Neuronal stem cell (in vitro differentiated cells): ENCODE measurements at places on chromosomes 6 and 20.
A peak's percentile ranks its signal among the peaks of the same experiment; 100 is the strongest.

DNA sequence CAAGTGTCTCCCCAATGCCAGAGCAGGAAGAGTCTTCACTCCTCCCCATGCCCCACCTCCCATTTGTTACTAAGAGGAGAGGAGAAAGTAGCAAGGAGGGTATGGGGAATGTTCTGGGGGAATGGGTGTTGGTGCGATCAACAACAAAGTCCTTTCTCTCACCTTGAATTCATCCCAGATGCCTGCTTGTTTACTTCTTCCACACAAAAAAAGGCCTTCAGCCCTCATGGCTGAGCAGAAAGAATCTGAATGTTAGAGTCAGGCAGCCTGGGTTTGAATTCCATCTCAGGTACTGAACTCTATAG lies 9.9 kb downstream of the MOG start:
- no peak for DNase-seq

DNA sequence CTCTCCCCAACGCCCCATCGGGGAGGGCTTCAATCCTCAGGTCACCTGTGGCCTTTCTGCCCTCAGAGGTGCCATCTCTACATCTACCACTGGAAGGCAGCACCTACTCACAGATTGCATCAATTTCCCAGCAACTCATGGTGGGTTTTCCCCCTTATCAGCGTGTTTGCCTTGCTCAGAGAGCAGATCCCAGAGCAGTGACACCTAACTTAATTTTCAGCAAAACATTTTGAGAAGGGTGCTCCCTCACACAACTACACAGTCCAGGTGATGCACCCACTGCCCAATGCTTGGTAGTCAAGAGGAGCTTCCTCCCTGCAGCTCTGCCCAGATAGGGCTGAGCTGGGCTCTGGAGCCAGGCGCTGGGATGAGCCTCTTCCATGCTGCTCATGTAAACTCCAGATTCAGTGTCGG lies 48.2 kb downstream of the PLG start:
- peak; percentile 29 for DNase-seq

GRCh38 chr6:152426276-152426675 lies 210.9 kb downstream of the SYNE1 start:
- DNase-seq = no peak

DNA sequence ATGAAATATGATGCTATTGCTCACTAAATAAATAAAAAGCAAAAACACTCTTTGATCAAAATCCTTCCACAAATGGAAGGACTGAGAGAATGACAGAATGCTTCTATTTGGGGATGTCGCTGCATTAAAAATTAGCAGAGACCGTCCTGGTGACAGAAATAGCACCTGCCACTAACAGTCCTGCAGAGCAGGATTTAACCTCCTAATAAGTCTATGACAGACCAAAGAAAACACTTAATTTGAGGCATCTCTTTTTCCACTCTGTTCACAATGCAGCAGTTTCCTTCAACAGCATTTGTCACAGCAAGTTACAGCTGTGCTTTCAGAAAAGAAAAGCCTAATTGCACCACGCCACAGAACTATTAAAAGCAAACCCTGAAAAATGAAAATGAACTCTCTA lies 140.6 kb upstream of the BEND6 start:
- no peak for DNase-seq

DNA sequence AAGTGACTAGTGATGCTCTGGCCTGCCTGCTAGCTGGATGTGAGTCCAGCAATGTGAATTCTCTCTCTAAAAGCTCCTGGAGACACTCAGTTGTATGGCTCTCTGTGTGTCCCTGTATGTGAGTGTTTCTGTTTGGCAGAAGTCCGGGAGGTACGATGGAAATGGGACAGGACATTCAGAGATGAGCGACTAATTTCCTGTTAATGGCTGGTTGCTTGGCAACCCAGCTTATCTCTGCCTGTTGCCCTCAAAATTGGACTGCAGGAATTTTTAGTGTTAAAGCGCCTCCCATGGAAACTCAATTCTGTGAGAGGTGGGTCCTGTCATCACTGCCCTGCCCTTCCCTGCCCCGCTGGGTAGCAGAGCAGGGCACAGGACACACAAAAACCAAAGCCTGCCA lies 136.8 kb upstream of the LRFN2 start:
- DNase-seq = no peak

DNA sequence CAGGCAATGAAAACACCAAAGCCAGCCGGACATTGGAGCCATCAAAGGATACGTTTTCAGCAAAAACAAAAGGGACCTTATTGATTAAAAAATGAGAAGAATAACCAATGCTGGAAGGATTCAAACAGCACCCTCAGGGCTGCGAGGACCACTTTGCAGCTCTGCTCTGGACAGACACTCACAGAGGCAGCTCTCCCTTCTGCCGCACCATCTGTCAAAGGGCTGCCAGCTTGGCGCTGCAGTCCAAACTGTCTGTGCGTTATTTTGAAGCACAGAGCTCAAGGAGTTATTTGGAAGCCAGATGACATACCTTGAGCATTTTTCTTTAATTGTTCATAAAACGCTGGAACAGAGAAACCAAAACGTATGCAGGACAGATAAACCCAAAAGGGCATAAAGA lies 85.2 kb downstream of the KIF16B start:
- no peak for DNase-seq

DNA sequence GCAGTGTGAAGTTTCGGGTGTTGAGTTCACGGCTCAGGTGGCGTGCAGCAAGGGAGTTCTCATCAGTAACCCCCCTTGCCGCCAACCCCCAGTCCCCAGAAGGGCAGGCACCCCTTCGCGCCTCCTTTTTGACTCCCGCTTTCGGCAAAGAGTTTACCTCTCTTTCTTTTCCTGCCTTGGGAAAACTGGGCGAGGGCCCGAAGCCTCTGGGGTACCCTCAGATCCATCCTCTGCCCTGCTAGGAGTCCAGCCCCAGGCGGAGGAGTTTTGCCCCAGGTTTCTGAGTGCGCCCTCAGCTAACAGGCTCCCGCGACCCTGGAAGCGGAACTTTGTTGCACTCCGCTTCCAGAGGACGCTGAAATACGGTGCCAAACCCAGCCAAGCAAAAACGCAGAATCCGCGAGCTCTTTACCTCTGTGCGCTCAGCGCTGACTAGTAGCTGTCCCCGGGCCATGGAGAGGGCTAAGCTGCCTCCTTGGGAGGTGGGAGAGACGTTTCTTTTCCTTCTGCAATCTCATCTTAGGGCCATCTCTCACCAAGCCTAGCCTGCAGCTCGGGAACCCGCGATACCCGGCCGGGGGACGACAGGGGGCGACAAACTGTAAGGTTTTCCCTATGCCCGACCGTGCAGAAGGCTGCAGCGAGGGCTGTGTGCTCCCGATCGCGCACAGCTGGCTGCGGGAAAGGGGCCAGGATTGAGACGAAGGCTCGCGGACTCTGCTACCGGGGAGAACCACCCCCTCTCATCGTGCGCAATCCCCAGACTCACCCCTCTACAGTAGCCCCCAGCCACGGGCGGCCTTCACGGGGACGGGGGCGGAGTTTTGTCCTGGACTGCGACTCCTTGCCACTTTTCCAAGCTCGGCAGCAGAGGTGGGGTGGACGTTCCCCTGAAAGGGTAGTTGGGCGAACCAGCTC lies 2.7 kb upstream of the PAX1 start:
- DNase-seq = peak; percentile 86

GRCh38 chr6:18340781-18341551 lies 46.2 kb upstream of the RNF144B start:
- no peak for DNase-seq

GRCh38 chr20:460707-461106 lies 1.6 kb downstream of the TBC1D20 start:
- no peak for DNase-seq

GRCh38 chr6:130760006-130760405 lies 67.2 kb upstream of the SMLR1 start:
- DNase-seq = peak; percentile 20

GRCh38 chr6:43120944-43121913 lies 45.1 kb downstream of the PTK7 start:
- DNase-seq = no peak

GRCh38 chr20:35515949-35516645 lies 13.4 kb downstream of the C20orf173 start:
- no peak for DNase-seq

DNA sequence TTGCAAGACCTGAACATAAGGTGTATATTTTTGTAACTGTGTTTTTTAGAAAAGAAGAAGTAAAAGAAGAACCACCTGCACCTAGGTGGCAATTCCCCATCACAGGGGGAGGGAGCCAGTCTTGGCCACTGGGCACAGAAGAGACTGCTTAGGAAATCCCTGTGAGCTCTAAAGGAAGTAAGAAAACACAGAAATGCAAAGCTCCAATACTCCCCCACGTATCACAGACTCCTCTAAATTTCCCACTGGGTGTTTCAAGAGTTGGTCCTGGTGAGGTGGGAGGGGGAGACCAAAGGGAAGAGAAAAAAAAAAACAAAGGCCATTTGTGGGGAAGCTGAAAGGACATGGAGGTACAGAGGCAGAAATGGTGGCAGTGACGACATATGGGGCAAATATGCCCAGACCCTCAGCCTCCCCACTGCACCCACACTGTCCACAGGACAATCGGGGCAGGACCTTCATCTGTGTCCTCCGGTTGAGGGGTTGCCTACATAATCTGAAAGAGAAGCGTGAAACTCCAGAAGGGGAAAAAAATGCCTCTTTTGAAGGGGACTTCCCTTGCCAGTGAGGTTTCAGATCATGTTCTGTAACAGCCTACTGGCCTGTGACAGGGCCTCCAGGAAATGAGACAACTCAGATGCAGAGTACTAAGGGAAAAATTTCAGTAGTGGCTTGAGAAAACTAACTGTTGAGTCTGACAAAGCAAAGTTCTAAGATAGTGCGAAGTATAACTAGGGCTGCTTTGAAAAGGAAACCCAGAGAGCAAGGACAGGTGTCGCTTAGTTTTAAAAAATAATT lies 226.2 kb upstream of the MARCKS start:
- no peak for DNase-seq
